ENCODE measurements at places on chromosomes 1 and 21.

- DNase-seq = no peak
Measured at GRCh38 chr1:46747683-46748288, 28.9 kb upstream of the EFCAB14 start.

DNA sequence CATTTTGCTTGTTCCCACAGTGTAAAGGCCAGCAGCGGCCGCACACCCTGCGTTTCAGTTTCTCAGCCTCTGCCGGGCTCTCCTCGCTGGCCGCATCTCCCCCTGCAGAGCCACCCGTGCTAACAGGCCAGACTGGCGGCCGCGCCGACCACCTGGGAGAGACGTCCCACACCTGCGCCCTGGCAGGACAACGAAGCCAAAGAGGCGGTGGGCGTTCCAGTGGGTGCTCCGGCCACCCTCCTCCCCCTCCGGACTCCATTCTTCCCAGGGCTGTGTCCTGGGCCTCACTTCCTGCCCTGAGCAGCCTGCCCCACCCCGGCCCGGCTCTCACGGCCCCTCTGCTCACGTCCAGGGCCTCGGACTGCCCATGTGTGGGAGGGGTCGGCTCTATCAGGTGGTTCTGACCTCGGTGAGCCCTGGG is 31.9 kb upstream of the SLC19A1 start:
- DNase-seq = no peak

- no peak for DNase-seq
Measured at GRCh38 chr1:175217721-175218531, 25.4 kb upstream of the KIAA0040 start.

DNA sequence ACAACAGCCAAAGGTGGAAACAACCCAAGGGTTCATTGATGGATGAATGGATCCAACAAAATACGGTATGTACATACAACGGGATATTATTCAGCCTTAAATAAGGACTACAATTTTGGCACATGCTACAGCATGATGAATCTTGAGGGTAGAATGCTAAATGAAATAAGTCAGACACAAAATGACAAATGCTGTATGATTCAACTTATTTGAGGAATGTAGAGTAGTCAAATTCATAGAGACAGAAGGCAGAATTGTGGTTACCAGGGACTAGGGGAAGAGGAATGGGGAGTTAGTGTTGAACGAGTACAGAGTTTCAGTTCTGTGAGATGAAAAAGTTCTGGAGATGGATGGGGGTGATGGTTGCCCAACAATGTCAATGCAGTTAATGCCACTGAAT is 118.0 kb upstream of the PAXBP1 start:
- no peak for DNase-seq

DNA sequence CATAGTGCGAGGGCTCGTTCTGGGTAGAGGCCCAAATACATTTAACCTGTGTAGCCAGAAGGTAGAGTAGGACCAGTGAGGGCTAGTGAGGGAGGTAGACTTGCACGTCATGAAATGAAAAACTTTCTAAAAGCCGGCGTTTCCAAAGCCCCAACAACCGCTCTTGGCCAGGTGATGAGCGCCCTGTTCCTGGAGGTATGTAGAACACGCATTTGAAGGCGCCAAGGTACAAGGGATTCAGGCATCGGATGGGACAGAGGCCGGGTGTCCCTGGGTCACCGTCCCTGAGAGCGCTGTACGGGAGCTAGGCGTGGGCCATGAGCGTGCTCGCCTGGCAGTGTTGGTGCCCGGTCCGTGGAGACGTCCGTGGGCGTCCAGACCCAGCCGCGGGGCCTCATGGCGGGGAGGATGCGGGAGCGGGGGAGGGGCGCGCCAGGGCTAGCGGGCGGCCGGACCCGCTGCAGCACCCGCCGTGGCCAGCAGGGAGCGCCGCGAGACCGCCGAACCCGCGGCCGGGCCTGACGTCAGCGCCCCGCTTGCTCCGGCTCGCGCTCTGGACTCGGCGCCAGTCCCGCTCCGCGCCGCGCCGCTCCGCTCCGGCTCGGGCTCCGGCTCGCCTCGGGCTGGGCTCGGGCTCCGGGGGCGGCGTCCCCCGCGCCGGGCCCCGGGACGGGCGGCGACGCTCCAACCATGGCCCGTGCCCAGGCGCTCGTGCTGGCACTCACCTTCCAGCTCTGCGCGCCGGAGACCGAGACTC is at the start of gene PTPRU:
PTPRU (plus strand) TSS at position 568 of the 757 bp plus-strand sequence; CDS start at position 691, 123 bp downstream.
- DNase-seq = no peak

DNA sequence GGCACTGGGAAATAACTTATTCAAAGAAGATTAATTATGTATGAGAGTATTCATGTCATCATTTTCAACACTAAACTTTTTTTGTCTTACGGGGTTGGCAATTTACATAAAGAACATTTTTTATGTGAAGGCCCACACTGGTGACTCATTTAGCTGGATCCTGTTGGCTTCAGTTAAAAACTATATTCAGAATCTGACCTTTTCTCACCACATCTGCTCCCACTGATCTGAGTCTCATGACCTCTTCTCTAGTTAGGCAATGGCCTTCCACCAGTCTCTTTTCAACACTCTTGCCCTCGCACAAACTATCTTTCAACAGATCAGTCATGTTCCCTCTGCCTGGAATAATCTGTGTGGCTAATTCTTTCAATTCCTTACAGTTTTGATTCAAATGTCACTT is 53.4 kb downstream of the TMPRSS15 start:
- no peak for DNase-seq

GRCh38 chr1:213698092-213698702 is 289.6 kb upstream of the PROX1 start:
- DNase-seq = no peak

DNA sequence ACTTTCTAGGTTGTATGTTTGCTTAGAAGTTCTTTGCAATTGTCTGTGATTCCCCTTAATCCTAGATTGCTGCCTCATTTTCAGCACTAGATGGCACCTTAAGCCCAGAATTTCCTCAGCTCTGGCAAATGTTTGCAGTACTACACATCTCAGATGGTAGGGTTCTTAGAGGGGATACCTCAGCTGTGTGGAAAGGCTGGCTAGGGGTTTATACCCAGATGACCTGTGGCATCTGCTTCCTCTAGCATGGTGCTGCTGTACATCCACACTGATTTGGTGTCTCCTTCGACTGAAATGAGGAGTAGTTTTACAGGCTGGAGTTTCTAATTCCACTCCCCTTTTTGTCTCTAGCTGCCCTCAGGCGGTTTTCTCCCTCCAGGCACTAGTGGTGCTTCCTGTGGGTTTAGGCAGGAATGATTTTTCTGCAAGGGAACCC is 23.5 kb downstream of the ASB17 start:
- peak; percentile 8 for DNase-seq
